Effector memory CD4-positive, alpha-beta T cell (primary cell): ENCODE measurements at places on chromosomes 13 and 19.

GRCh38 chr19:42149447-42150202 lies 17.4 kb upstream of the POU2F2 start:
- H3K4me1 ChIP-seq: peaks cover 3% of the 10 kb centered on the region
- no peak overlapping the region for H3K27ac ChIP-seq
- H3K36me3 ChIP-seq: no peaks in the 10 kb centered on the region
- no peak for DNase-seq

DNA sequence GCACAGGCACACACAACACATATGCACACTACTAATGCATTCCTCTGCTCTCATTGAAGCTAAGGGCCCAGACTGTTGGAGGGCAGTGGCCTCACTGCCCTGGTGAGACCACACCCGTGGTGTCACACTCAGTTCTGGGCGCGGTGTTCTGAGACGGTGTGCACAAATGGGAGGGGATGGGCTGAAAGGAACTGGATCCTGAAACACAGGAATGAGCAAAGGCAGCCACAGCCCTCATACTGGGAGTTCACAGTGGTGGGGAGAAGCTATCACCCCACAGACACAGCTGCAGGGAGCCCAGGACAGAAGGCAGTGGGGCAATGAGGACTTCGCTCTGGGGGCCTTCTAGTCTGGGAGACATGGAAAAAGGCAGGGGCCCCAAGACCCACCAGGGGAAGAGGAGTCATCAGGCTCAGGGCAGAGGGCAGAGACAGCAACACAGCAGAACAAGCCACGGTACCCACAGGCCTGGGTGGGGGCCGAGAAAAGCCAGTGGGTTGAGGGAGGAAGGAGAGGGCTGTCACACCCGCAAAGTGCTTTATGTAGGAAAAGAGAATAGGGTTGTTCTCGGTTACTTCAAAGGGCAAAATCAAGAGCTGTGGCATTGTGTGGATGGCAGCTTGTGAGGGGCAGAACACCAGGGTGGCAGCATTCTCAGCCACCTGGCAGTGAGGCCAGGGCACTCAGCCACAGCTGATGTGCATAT lies 75.4 kb upstream of the GPR183 start:
- no peak overlapping the region for H3K4me3 ChIP-seq
- H3K27me3 ChIP-seq: no peaks in the 10 kb centered on the region
- H3K36me3 ChIP-seq: no peaks in the 10 kb centered on the region
- no peak for DNase-seq

DNA sequence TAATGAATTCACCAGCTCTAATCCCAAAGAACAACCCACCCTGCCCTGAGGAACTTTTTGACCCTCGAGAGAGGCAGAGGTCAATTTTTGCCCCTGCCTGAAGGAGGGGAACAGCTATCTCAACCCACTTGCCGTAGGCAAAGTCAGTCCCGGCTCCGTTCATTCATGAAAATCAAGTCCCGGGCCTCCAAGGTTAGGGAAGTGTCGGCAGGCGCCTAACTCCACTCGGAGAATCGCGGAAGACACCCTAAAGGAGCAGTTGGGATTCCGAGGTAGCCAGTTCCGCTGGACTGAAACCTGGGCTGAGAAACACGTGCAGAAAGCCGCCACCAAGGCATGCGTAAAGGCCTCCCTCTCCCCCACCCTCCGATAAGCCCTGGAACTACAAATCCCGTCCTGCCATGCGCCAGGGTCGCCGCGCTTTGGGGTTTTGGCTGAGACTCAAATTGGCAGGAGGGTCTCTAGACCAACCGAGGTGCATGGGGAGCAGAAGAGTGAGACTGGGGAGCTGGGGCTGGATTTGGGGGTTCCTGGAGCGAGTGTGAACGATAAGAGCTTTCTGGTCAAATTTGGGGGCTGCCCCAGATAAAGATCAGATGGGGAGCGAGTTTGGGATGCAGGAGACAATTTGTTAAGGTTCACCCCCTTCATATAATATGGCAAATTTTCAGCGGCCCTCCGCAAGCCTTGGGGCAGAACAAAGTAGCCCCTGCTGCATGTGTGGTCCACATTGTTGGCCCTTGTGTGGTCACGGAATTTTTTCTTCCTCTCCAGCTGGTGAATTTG lies at the start of gene TNPO2:
Gene TNPO2, minus strand, starts transcription at position 292 of the 786 bp plus-strand sequence. CDS start 2,955 bp downstream, outside the sequence.
- DNase-seq: no peak
- peak within 1 kb of the TSS; percentile 75 for H3K27ac ChIP-seq
- H3K27me3 ChIP-seq: no peaks in the 10 kb centered on the region

- H3K36me3 ChIP-seq: peaks cover 5% of the 10 kb centered on the region
- H3K27ac ChIP-seq: no peak overlapping the region
- H3K27me3 ChIP-seq: no peaks in the 10 kb centered on the region
- no peak overlapping the region for H3K4me3 ChIP-seq
- no peak for DNase-seq
Measured at GRCh38 chr19:47660435-47660832, 51.5 kb downstream of the BICRA start.

- H3K4me1 ChIP-seq: no peaks in the 10 kb centered on the region
- no peak overlapping the region for H3K27ac ChIP-seq
- H3K4me3 ChIP-seq: no peak overlapping the region
- no peaks in the 10 kb centered on the region for H3K27me3 ChIP-seq
- no peak for DNase-seq
Measured at GRCh38 chr19:33405254-33405552, 31.7 kb downstream of the CEBPG start.
